T-helper 17 cell (primary cell): ENCODE measurements at places on chromosomes 1 and 21. TPM values are rescaled to one million over a fixed set of nuclear protein-coding genes. Genes with fewer than 3 reads are reported as not detected.

The SLC1A7 gene
- total RNA-seq = not detected

The VPS13D gene
- total RNA-seq = 67.6 TPM

The PLCH2 gene
- 30.0 TPM for total RNA-seq

The WNT9A gene
- 0.10 TPM for total RNA-seq

The RIPPLY3 gene
- total RNA-seq = not detected

The CRNN gene
- not detected for total RNA-seq

The MSH4 gene
- total RNA-seq = 0.26 TPM

DNA sequence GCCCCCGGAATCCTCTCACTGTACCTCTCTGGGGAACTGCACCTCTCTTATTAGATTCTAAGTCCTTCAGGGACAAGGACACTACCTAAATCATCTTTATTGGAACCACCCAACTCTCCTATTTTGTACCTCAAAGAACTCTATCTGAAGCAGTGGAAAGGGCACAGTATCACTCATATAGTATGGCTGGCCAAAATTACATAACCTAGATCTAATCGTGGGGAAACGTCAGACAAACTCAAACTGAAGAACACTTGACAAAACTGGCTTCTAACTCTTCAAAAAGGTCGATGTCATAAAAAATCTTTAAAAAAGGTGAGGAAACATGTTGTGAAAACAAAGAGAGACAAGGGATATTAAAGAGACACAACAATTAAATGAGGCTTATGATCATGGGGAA, 210.0 kb downstream of the SLC45A1 start:
- DNase-seq = no peak

GRCh38 chr1:155326020-155326526, 5.4 kb downstream of the RUSC1 start:
- no peak for DNase-seq

- DNase-seq = no peak
These were observed 102.0 kb downstream of the LHX9 start for GRCh38 chr1:198019126-198019525.

- no peak for DNase-seq
These were observed 45.4 kb downstream of the TNFSF18 start for GRCh38 chr1:173005196-173005864.

DNA sequence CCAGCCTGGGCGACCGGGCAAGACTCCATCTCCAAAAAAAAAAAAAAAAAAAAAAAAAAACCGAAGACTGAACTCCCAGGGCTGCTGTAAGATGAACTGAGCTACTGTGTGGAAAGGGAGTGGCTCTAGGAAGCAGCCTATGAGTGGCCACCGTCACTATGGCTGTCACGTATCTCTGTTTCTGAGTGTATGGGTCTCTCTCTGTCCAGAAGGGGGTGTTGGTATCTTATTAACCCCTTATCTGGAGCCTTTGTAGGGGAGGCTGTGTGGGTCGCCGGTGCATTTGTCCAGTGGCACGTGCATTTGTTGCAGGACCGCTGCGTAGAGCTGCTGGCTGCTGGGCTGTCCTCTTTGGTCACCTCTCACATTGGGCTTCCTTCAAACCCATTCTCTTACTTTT, 326.6 kb downstream of the CAMTA1 start:
- no peak for DNase-seq

DNA sequence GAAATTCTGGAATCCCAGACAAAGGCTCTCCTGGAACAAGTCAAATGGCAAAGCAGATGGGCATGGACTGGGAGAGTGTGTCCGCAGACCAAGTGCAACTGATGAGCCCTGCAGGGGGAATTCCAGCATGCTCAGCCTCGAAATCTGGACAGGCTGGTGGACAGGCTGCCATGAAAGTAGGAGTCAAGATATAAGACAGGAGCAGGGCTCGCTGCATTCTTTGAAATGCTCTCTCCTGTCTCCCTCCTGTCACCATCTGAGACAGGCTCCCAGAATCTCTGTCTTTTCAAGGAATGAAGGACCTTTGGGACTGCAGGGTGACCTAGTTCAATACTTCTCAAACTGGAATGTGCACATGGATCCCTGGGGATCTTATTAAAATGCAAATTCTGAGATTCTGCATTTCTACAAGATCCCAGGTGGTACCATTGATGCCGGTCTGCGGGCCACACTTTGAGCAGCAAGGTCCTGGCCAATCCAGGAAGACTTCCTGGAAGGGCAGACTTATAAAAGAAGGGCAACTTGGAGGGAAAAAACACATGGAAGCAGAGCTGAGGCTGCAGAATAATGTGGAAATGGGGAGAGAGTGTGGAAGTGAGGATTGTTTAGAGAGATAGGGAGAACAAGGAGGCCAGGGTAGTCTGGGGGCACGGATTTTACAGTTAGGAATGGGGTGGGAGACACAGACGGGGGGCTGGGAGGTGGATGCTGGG, 29.8 kb downstream of the TNNT2 start:
- no peak for DNase-seq

DNA sequence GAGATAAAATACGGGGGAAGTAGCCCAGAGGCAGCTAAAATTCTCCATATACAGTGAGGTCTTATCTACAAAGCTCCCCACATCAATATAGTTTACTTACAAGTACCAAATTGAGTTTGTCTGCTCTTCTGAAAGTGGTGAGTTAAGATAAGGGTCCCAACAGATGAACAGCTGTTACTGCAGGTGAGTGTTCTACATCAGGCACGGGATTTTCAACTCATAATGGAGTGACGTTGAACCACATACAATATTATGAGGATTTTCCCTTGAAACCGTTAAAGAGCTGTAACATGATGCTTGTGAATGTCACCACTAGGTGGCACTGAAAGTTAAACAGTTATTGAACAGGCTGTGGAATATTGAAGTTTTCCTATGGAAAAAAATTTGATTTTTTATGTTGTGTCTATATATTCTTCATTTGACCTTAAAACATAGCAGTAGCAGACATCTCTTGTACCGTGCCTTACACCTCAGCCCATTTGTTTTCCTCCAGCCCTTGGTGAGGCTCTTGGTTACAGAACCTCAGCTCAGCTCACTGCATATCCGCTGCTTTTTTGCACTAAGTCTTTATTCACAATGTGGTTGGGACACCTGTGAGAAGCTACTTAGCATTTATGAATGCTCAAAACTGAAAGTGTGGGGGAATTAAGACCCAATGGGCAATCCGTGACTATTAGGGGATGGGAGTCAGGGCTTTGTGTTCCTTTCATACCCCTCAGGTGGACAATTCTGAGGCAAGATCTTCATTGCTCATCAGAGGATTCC, 23.2 kb downstream of the CD1D start:
- no peak for DNase-seq

GRCh38 chr1:23216771-23217420, 406 bp downstream of the HTR1D start:
- DNase-seq = peak; percentile 16

DNA sequence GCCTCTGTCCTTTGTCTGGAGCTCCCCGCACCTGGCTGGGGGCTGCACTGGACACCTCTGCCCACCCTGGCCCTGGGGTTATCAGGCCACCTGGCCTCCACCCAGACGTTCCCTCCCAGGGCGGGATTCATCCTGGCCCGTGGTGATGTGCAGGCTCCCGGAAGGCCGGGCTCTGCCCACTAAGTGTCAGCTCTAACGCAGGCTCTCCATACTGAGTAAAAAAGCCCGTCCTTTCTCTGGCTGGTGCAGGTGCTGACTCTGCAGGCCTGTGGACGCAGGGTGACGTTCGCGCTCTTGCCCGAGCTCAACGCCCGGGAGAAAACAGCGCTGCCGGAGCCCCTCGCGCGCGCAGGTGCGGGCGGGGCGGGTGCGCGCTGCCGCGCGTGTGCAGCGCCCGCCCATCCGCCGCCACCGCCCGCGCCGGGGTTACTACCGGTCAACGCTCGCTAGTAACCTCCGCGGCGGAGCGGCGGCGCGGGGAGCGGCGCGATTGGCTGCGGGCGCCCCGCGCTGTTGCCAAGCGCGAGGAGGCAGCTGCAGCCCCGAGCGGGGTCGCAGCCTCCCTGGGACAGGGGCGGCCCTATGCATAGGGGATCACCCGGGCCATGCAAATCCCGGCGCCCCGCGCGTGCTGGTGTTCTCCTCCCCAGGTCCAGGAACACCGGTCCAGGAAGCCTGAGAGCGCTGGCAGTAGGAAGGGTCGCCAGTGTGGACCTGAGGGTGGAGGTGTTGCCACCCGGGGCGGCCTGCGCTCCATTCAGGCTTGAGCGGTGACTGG, 15.7 kb downstream of the ABCG1 start:
- peak; percentile 87 for DNase-seq
